NCI-H1417 (cell line): ENCODE measurements at places on chromosomes 6 and 20.

- no peak for DNase-seq
Observed at GRCh38 chr20:32920530-32921298, 62.0 kb downstream of the EFCAB8 start.

DNA sequence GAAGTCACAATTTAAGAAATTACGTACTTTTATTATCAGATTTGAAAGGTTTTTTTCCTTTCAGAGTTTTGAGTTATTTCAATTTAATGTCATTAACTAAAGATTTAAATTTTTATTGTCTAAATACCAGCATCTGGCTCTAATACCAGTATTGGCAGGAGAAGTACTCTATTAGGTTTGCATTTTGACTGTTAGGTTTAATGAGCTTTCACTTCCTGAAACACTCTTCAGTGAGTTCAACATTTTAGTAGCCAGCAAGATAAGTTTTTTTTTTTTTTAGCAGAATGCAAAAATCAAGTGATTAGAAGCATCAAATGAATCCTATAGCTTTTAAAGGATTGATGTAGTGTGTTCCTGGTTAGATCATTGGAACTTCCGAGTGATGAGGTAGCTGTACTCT, 34.0 kb upstream of the SCGN start:
- no peak for DNase-seq

DNA sequence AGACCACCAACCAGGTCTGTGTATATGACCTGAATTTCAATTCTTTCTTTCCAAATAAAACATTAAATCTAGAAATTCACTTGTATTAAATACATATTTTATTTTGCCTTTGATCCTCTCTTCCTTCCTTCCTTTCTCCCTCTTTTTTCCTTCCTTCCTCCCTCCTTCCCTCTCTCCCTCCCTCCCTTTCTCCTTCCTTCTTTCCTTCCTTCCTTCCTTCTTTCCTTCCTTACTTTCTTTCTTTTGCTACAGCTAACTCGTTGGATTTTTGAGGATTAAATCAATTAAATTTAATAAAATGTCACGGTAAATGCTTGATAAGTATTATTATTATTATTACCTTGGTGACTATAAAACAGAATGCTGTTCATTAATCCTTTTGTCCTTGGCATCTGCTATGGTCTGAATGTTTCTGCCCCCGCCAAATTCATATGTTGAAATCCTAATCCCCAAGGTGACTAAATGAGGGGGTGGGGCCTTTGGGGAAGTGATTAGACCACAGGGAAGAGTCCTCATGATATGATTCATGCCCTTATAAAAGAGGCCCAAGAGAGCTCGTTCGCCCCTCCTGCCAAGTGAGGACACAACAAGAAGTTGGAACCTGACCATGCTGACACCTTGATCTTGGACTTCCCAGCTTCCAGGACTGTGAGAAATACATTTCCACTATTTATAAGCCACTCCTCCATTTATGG, 67.6 kb upstream of the BTBD3 start:
- DNase-seq: no peak

- DNase-seq: no peak
Observed at GRCh38 chr6:145829102-145829501, 14.5 kb upstream of the FBXO30 start.

- DNase-seq: no peak
Observed at GRCh38 chr6:16684896-16685554, 76.2 kb downstream of the ATXN1 start.
